ENCODE measurements at places on chromosomes 12 and 14.

DNA sequence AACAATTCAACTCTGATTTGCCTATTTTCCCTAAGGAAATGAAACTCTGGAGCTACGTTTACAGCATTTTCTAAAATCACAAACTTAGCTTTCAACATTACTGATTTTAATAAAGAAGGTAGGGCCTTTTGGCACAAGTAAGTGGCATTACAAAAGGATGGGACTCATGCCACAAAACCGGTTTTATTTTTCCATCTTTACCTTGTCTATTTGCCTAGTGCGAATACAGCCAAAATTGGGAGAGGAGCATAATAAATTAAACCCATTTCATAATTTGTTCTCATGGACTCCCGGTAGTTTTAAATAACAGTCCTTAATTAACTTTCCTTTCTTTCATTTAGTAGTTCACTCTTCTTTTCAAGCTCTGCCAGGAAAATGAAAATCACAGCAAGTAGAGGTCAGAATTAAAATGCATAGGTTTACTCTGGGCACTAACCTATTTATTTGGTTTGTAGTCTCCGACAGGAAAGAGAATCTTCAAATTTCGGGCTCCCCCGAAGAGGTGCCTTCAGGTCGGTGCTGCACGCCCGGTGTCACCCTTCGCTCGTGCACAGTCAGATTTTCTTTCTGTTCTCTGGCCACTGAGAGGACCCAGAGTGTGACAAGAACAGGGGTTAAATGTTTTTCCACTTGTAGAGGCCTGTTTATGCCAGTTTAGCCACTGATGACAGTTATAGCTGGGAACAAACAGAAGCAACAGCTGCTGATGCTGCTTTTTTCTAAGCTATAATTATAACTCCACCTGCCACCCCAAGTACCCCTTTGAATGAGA lies at the start of gene BEST3:
Gene BEST3 (minus strand): TSS at position 535 of the 772 bp plus-strand sequence. CDS start 1,505 bp downstream, outside the sequence.
- DNase-seq, result no peak

GRCh38 chr14:105324080-105324778 lies 9.7 kb downstream of the PACS2 start:
- no peak for DNase-seq

GRCh38 chr12:54526812-54527630 lies 22.4 kb upstream of the PDE1B start:
- peak; percentile 65 for DNase-seq

DNA sequence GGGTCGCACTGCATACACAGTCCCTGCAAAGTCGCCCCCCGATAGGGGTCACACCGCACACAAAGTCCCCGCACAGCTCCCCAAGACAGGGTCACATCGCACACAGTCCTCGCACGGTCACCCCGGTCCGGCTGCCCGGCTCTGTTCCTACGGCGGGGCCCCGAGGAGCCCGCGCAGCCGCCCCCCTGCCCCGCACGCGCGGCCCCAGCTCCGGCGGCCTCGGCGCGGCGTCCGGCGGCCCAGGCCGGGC lies 300 bp downstream of the SSH1 start:
- DNase-seq, result no peak

DNA sequence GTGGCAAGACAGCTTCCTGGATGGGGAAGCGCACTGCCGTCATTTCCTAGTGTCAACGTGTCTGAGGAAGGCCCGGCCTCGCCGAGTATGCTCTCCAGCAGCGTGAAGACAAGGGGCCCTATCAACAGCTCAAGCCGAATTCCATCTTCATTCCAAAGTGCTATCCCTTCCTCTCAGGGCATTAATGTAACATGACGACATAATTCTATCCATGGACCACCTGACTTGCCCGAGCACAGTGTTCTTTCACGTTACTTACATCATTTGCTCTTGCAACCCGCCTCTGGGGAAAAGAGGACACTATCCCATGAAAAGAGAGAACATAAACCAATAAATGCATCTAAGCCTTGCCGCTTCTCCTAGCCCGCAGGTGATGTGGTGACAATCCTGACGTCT lies 22.9 kb downstream of the CCDC92 start:
- DNase-seq, result no peak

DNA sequence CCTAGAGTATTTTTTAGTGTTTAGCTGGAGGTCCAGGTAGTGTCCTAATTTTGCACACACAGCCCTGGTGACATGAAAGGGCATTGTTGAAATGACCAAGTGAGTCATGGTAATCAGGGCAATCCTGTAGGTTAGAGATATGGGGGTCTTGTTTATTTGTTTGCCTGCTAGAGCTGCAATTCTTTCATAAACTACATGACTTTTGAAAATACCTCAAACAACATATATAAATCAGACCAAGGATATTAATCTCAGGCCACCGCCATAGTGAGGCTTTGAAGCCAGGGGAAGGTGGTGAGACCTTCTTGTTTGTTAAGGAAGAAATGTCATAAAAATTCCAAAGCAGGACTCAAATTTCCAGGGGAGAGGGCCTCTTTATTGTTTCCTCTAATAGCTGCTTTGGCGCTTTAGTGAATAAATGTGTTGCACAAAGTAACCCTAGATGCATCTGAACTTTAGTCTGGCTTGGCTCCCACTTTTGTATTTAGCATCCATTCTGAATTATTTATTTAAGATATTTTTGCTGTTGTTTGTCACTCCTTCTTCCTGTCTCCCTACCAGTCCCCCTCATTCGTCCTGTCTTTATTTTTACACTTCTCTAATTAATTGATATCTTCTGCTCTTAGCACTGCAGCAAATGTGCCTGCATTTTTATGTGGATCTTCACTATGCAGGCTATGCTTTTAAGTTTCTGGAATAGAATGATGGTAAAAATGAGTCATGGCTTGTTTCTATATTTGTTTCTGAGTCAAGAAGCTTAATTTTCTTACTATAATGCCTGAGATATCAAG lies 430.3 kb downstream of the RAD51B start:
- no peak for DNase-seq

DNA sequence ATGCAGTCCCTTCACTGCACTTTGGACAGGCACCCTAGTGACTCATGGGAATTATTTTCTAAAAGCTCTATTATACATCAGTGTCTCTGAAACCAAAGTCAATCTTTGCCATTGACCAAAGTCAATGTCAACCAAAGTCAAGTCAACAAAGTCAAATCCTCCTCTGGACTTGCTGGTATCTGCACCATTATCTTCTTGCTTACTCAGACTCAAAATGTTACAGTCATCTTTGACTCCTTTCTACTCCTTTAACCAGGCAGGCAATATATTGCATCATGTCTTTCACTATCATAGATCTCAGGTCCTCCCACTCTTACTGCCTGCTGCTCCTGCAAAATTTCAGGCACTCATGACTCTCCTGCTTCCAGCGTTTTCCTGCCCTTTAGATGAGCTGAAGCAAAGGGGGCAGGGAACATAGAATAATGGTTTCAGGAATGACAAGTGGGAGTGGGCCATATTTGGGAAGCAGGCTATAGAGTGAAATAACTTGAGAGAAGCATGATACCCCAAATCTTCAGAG lies 39.2 kb downstream of the IGF1 start:
- no peak for DNase-seq

DNA sequence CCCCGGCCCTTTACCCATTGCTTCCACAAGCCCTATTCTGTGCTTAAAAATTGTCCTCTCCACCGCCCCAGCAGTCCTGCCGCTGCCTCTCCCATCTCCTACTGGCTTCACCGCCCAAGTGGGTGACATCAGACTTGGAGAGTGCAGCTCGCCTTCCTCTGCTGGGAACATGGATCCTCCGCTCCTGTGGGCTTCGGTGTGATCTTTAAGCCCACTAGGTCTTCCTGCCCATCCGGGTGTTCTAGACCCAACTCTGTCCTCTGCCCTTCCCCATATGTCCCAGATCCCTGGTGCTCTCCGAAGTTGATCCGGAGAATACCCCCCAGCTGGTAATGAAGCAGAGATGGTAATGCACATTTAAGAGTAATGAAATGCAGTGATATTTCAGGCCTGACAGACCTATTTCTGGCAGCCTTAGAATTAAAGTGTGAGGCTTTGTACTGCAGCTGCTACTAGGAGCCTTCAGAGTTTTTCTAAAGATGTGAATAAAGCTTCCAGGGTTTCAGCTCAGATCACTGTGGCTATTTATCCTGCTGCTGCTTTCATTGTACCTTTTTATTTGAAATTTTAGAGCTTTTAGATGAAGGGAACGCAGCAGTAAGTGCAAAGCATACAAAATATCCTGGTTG lies 22.9 kb upstream of the CTDSP2 start:
- DNase-seq, result no peak

GRCh38 chr14:33568935-33569579 lies 381.8 kb downstream of the EGLN3 start:
- DNase-seq, result no peak

DNA sequence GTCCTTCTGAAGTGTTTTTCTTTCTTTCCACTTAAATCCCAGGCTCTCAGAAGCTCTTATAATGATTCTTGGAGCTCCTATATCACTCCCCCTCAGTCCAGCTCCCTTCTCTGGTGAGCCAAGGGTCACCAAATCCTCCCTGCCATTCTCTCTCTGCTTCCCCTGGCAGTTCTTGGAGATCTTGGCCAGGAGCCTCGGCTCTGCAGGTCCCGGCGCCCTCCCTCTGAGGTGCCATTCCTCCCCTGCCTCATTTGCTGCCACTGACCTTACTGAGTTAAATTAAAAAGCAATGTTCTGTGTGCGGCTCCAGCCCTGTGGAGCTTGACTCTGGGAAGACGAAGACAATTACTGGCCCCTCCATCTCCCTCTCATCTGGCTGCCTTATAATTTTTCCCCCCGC lies 7.0 kb downstream of the CISTR start:
- no peak for DNase-seq

- DNase-seq, result no peak
These were observed 276.2 kb upstream of the RTL1 start for GRCh38 chr14:101179691-101180211.

GRCh38 chr14:105999361-106000028 lies 473.1 kb downstream of the TMEM121 start:
- peak; percentile 84 for DNase-seq

- DNase-seq, result no peak
These were observed 11.7 kb downstream of the SOCS4 start for GRCh38 chr14:55038708-55039107.
